ENCODE measurements at places on chromosomes 4 and X.
A peak's percentile ranks its signal among the peaks of the same experiment; 100 is the strongest.

DNA sequence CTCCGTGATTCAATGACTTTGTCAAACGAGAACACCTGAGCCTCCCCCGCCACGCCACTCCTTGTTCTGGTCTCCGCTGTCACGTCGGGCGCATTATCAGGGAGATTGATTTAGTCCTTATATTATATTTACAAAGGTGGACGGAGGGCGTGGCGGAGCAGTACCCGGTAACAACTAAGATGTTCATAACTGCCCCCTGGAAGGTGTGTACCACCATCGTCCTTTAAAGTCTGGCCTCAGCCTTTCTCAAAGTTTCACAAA, 284.2 kb downstream of the PACRGL start:
- no peak for DNase-seq

- DNase-seq: no peak
These were observed 20.1 kb downstream of the ETNPPL start for GRCh38 chr4:108742451-108743420.

- DNase-seq: no peak
These were observed 93.5 kb upstream of the GALNTL6 start for GRCh38 chr4:171719691-171720090.

- no peak for DNase-seq
These were observed 1174.4 kb upstream of the PCDH10 start for GRCh38 chr4:131974730-131975129.

GRCh38 chr4:16253127-16253960, 27.1 kb upstream of the TAPT1 start:
- DNase-seq: no peak

GRCh38 chr4:28435314-28435713, 1574.7 kb downstream of the STIM2 start:
- no peak for DNase-seq

DNA sequence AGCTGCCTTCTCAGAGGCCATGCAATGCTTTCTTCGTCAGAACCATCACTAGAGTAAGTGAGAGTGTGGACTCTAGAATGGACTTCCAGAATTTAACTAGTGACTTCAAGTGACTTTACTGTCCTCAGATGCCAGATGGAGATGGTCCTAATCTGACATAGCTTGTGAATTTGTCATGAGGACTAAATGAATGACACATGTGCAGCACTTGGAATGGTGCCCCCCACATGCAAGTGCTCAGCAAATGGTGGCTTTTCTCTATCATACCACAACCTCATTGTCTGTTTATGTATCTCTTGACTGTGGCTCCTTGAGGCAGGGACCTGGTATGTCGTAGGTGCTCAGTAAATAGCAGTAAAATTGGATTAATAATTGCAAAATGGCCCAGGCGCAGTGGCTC, 91.6 kb upstream of the STX18 start:
- DNase-seq: no peak

- DNase-seq: no peak
These were observed 1064.8 kb upstream of the IGFBP7 start for GRCh38 chr4:58175024-58175423.

DNA sequence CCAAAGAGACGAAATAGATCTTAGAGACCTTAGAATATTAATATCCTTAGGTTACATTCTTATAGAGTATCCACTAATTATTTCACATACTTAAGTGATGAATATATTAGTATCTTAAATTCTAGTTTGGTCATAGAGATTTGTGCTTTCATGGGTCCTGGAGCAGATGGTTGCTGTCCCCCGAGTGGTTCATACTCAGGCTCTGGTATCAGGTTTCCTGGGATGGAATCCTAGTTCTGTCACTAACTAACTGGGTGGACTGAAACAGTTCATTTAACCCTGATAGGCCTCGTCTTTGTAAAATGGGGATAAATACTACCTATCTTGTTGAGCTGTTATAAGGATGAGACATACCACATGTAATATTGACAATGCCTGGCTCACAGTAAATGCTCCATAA, 264.6 kb downstream of the TENM3 start:
- DNase-seq: no peak

DNA sequence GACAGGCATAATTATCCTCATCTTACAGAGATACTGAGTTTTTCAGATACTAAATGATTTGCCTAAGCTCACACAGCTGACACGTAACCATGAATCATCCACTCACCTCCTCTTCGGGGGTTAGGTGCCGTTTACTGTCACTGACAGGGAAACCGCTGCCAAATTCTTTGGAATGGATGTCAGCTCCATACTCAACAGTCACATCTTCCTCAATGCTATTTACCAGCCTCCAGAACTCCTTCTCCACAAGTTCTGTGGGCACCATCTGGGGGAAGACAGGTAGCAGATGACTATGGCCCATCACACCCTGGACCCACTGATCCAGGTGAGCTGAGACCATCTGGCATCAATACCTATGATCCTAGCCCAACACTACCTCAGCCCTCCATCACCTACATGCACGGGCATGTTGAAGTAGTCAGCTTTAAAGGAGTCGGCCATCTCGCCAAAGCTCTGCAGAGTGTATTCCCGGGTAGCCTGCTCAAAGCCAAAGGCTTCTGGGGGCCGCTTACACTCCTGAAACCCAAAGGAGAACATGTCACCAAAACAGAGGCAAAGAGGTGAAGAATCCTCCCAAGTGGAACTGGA, 13.5 kb downstream of the KDM5C start:
- DNase-seq: no peak

GRCh38 chrX:30364229-30364628, 55.0 kb upstream of the NR0B1 start:
- DNase-seq: no peak

- no peak for DNase-seq
These were observed 60.9 kb downstream of the CAMK2D start for GRCh38 chr4:113700602-113701150.

DNA sequence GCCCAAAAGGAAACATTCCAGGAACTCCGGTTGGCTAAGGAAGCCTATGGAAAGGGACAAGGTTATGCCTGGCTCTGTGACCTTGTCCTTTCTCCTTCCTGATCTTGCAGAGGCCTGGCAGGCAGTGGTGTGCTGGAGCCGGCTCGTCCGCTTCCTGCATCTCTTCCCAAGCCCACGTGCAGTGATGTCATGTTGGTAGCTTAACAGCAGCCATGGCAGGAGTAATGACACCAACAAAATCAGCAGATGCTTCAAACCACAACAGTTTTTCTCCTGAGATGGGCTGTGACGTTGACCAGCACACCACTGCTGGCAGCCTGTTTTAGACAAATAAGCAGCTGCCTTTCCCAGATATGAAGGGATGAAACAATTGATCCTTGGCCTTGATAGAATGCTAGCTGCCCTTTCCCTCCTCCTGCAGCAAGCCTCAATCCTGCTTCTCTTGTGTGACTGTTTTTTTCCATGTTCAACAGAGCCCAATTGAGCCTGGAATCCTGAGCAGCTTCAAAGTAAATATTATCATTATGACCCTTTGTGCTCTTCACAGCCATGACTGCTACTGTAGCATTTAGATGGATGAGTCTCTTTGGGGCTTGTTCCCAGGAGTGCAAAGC, 23.4 kb downstream of the SEPTIN6 start:
- DNase-seq: no peak

- DNase-seq: no peak
These were observed 33.6 kb downstream of the PTTG2 start for GRCh38 chr4:37993806-37994205.

- no peak for DNase-seq
These were observed 34.7 kb downstream of the CSN3 start for GRCh38 chr4:70277121-70277520.

DNA sequence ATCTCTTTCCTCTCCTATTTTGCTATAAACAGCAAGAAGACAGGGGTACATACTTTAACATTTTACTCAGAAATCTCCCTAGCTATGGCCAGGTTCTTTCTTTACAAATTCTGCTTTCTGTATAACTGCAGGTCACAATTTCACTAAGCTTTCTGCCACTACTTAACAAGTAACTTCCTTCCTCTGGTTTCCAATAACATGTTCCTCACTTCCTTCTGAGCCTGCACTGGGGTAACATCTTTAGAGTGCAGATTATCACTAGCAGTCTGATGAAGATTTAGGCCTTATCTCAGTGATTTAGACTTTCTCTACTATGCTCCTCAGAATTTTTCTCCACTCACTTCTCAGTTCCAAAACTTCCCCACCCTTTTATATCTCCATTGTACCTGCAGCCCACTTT, 1930.5 kb upstream of the AGA start:
- DNase-seq: no peak

DNA sequence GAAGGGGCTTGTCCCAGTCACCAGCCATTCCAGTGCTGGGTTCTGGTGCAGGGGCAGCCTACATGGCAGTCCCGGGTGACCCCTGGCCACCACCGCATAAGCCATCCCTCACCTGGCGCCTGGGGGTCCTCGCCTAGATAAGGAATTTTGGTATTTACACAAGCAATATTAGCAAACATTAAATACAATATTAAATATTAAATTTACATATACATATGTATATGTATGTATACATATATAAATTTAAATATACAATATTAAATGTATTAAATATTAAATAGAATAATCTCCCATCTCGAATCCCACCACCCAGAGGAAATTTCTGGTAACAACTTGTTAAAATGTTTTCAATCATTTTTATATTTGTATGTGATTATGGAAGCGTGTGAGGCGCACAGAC, 104.6 kb upstream of the AFAP1 start:
- DNase-seq: no peak

DNA sequence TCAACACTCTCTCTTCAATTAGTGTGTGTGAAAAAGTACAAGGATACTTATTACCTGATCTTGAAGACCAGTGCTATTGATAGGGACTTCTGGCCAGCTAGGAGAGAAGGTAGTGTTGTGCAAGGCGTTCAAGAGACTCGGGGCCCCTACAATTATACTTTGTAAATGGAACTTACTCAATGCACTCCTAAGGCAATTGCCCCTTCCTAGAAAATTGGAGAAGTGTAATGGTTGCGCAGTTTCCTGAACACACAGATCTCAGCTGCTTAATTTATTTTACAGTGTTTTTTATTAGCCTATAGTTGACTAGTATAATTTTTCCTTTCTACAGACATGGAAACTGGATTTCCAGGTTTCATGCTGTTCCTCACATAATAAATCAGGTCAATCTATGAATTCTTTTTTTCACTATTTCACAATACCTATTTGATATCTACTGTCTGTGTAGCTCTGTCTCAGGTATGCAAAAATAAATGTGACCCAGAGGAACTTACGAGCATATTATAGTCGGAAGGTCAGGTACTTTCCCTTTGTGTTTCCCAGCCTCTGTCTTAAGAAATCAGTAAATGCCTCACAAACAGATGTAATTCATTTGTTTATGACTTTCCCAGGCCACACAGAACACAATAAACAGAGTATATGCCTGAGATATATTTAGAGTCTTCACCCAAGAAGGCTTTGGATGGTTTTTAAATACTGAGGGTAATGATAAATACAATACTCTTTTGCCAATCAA, 89.1 kb upstream of the TET2 start:
- no peak for DNase-seq

DNA sequence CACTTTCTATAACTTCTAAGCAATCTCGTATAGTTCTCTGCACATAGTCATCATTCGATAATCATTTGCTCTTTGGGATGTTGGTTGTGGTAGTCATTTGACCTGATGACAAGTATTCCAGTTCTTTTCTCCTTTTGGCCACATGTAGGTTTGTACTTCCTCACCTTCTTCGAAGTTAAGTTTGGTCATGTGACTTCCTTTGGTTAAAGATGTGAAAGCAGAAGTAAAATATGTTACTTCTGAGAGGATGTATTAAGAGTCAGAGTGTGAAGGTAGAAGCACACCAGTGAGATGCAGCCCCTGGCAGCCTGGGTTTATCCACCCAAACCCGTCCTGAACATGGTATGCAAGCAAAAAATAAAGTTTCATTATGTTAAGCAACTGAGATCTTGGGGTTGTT, 48.9 kb upstream of the ZNF518B start:
- DNase-seq: peak; percentile 2

DNA sequence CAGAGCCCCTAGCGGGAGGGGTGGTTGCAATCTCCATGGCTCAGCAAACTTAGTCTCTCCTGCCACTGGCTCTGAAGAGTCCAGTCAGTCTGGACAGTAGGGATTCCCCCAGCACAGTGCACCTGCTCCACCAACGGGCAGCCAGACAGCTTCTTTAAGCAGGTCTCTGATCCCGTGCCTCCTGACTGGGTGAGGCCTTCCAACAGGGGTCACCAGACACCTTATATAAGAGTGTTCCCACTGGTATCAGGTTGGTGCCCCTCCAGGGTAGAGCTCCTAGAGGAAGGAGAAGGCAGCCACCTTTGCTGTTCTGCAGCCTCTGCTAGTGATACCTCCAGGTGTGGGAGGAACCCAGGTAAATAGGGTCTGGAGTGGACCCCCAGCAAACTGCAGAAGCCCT, 1393.4 kb downstream of the STIM2 start:
- no peak for DNase-seq

GRCh38 chr4:147778942-147779341, 47.1 kb downstream of the ARHGAP10 start:
- DNase-seq: no peak

DNA sequence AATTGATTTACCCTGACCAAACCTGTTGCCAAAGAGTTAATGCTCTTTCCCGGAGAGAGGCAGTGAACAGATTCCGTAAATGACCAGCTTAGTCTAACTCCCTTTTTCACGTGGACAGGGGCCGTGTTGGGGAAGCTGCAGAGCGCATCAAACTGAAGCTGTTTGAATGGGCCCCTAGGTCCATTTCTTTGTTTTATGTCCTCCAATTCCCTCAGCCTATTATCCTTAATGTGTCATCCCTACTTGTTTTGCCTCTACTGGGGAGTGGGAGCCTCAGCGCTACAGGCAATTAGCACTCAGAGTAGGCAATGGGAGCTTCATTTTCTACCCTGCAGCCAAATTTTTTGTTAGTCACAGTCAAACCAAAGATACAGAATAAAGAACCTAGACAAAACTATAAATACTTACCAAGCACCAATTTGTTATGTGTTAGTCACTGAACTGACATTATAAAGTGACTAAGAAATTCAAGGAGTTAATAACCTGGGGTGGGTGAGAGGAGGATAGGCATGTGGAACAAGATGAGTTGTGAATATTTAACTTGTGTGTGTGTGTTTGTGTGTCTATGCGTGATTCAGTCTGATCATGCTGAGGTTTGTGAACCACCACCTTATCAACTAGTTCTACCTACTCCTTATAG, 417.4 kb downstream of the PACRGL start:
- DNase-seq: no peak

GRCh38 chr4:52655506-52655905, 3.6 kb downstream of the USP46 start:
- no peak for DNase-seq

DNA sequence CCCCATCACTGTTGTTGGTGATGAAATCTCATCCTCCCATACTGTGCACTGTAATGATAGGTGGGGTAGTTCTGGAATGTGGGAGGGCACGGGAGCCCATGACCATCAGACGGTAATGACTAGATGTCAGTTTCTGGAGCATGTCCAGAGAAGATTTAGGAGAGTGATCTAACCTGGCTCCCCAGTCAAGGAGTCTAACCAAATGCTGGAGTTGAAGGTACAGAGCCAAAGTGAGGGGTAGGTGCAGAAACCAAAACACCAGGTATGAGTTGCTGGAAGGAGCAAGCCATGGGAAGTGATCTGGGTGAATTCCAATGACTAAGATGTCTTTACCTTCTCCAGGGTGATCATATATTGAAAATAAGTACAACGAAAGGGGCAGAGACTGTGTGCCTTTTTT, 296.9 kb downstream of the INPP4B start:
- no peak for DNase-seq
